ENCODE measurements at places on chromosomes 1 and 21.

- no peak for DNase-seq
Measured at GRCh38 chr1:232574889-232575762, 54.8 kb downstream of the SIPA1L2 start.

DNA sequence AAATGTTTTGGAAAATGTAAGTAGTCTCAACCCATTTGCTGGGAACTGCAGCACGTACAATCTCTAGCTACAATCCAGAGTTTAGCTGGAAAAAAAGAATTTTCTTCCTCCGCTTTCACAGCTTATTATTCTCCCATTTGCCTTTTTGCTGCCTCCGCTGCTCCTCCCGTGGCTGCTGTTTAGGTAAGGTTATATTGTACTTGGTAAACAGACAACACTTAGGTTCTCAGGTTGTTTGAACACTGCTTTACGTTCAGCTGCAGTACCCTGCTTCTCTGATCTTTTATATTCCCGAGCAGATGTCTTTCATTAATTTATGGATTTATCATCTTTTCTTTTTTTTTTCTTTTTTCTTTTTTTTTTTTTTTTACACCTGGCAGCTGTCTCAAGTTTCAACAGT is 14.3 kb downstream of the PROX1 start:
- DNase-seq: no peak

GRCh38 chr1:100364697-100365096 is 12.4 kb downstream of the CDC14A start:
- no peak for DNase-seq

DNA sequence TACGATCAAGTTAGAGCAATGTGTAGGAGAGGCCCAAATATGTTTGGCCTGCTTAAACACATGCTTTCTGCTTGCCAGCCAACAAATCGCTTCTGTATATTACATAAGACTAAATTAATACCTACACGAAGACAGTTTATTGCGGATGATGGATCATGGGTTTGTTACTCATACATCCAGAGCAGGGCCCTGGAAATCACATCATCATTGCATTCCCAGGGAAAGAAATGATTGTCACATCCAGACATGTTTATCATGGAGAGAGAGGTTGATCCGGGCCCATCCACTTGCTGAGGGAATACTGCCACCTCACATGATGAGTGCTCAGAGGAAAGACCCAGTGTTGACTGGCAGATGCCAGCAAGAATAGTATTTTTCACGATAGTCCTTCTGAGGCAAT is 282.6 kb downstream of the NUF2 start:
- no peak for DNase-seq

- no peak for DNase-seq
Measured at GRCh38 chr1:193299038-193299437, 112.6 kb upstream of the B3GALT2 start.

- DNase-seq: no peak
Measured at GRCh38 chr21:42194863-42195262, 24.1 kb upstream of the ABCG1 start.

- DNase-seq: no peak
Measured at GRCh38 chr1:54149734-54150133, 3.1 kb downstream of the CDCP2 start.

DNA sequence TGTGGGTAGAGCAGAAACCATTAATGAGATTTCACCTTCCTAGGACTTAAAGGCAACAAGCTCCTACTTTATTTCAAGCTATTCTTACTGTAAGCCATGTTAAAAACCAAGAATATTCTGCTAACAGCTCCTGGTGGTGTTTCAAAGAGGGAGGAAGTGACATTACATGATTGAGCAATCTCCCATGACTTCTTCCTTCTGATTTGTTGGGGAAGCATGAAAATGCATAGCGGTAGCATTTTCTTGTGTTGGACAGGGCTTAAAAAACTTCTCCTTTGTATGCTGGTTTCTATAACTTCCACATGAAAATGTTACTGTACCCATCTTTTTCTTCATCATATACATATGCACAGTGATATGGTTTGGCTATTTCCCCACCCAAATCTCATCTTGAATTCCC is 297.0 kb upstream of the SNX7 start:
- no peak for DNase-seq

DNA sequence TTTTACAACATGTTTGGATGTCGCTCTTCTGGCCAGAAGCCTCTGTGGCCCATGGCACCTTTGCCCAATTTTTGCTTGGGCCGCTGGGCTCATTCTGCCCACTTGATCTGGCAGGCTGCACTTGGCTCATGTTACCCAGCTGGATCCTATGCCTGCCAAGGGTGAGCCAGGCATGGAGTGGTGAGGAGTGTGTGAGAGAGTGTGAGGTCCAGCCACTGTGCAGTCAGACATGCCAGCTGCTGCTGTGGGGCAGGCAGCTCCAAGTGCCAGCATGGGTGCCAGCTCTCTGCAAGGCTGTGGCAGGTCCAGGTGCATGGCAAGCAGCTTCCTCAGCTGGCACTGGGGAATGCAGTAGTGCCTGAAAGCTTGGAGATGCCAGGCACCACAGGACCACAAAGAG is 71.0 kb downstream of the EBNA1BP2 start:
- DNase-seq: no peak

- DNase-seq: no peak
Measured at GRCh38 chr1:94622757-94623156, 81.2 kb upstream of the F3 start.

- no peak for DNase-seq
Measured at GRCh38 chr21:45091550-45092322, 17.4 kb downstream of the ADARB1 start.

DNA sequence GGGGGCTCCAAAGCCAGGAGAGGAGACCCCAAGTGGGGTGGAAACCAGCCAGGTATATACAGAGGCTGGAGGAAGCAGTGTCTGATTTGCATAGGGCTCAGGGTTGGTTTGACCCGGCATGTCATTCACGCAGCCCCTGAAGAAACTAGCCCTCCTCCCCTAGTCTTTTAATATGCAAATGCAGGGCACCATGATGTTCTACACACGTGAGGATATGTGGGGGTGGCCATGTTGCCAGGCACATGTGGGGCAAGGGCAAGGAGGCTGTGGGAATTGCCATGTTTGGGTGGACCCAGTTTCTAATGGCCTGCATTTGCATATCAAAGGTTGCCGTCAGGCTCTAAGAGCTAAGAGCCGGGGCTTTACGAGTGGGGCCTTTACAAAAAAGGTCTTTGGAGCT is 12.0 kb upstream of the RHOU start:
- no peak for DNase-seq

- DNase-seq: no peak
Measured at GRCh38 chr1:25088180-25088701, 144.1 kb downstream of the SYF2 start.

DNA sequence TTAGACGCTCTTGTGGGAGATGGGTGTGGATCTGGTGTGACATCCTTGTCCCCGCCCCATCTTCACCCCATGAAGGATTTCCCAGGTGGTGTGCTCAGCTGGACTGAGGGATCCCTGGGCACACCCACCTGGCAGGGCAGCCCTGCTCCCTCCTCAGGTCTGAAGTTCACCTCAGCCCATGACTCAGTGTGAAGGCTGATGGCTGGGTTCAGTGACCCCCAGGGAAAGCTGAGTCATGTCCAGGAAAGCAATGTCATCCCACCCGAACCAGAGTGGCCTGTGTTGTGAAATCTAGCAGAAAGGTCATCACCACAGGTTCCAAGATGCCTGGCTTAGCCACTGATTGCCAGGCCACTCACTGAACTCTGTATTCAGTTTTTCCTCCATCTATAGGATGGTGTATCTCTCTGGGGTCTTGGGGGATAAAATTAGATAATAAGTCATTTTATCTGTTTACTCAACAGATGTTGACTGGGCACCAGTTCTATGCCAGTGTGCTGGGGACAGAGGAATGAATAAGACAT is 97.7 kb upstream of the JUN start:
- DNase-seq: peak; percentile 84

- DNase-seq: peak; percentile 66
Measured at GRCh38 chr1:153945131-153945794, 1.3 kb downstream of the DENND4B start.

- DNase-seq: no peak
Measured at GRCh38 chr1:248231117-248231516, at the start of gene OR2M4. TSS of gene OR2M4 (plus strand) at chr1:248231417. CDS start at chr1:248238929, 7,512 bp downstream.

DNA sequence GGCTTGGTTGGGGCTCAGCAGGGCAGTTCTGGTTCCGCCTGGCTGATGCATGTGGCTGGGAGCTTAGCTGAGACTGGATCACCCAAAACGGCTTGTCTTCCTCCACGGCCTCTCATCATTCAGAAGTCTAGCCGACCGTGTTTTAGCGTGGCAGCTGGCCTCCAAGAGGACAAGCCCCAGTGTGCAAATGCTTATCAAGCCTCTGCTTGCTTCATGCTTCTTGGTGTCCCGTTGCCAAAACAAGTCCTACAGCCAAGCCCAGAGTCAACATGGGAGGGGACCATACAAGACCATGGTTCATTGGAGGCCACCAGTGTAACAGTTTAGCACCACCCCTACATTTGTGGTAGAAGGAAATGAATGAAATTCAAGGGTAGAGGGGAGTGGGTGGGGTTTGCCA is 10.5 kb upstream of the KDF1 start:
- DNase-seq: no peak

- DNase-seq: no peak
Measured at GRCh38 chr1:204830747-204831146, 39.9 kb upstream of the NFASC start.

DNA sequence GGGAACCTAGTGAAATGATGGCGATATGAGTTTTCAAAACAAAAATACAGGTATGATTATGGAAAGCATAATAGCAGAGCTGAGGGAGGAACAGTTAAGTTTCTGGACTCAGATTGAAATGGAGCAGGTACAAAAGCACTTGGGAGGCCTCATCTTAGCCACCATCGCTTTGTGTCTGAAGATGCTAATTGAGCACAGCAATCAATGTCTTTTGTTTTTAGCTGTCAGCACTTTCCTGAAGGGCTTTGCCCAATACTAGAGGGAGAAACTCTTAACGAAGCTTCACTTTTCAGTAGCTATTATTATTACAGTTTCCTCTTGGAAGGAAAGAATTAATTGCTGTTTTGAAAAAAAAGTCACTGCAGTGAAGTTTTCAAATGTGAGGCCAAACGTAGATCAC is 348.7 kb downstream of the RWDD3 start:
- DNase-seq: no peak

GRCh38 chr21:21860888-21861287 is 862.7 kb downstream of the NCAM2 start:
- DNase-seq: no peak

GRCh38 chr1:239858057-239858456 is 233.6 kb upstream of the FMN2 start:
- no peak for DNase-seq

DNA sequence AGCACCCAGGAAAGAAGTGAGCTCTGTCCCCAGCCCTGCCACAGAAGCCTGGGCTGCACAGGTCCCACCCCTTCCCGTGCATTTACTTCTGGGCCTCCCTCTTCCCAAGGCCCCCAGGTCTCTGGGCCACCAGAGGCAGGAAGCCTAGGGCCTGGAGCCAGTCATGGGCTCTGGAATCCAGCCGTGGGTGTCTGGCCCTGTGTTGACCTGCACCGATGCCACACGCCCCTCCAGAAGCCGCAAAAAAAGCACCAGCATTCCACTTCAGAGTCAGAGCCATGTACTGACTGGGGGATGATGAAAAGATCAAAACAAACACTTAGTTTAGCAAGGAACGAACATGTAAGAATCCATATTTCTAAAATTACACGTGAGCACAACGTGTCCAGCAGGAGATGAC is 141.7 kb downstream of the NPHP4 start:
- no peak for DNase-seq

DNA sequence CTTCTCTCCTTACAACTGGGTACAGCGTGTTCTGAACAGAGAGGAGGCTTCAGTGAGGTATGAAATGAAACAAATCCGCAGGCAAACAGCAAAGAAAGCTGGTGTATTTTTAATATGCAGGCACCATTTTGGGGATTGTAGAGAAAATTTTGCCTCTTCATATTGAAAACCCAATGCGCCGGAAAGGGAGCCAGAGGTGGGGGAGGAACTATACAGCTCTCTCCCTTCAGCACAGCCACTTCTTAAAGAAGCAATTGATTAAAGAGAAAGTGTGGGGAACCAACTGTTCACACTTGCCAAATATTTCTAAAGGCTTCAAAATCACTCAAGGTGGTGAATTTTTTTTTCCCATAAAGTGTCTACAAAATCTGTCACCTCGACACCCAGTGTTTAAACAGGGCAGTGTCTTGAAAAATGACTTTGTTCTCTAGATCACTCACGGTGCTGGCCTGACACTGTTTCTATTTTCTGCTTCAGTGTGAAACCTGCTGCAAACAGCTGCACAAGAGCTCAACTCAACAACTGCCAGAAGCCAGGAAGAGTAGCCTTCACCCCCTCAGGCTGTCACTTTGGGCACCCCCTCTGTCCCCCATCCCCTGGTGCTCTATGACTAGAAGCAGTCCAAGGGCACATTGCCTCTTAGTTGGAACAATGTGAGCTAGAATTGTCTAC is 123.8 kb upstream of the CTTNBP2NL start:
- DNase-seq: no peak

- no peak for DNase-seq
Measured at GRCh38 chr1:230629511-230629910, 12.8 kb upstream of the COG2 start.

- peak; percentile 11 for DNase-seq
Measured at GRCh38 chr1:202710070-202711045, at the start of gene SYT2. TSS of gene SYT2 (minus strand) at chr1:202710454. CDS start at chr1:202605772, 104,682 bp downstream.

- DNase-seq: peak; percentile 76
Measured at GRCh38 chr1:54275349-54275748, 75.4 kb downstream of the MRPL37 start.

GRCh38 chr1:159922511-159923202 is 2.6 kb downstream of the TAGLN2 start:
- DNase-seq: peak; percentile 35

DNA sequence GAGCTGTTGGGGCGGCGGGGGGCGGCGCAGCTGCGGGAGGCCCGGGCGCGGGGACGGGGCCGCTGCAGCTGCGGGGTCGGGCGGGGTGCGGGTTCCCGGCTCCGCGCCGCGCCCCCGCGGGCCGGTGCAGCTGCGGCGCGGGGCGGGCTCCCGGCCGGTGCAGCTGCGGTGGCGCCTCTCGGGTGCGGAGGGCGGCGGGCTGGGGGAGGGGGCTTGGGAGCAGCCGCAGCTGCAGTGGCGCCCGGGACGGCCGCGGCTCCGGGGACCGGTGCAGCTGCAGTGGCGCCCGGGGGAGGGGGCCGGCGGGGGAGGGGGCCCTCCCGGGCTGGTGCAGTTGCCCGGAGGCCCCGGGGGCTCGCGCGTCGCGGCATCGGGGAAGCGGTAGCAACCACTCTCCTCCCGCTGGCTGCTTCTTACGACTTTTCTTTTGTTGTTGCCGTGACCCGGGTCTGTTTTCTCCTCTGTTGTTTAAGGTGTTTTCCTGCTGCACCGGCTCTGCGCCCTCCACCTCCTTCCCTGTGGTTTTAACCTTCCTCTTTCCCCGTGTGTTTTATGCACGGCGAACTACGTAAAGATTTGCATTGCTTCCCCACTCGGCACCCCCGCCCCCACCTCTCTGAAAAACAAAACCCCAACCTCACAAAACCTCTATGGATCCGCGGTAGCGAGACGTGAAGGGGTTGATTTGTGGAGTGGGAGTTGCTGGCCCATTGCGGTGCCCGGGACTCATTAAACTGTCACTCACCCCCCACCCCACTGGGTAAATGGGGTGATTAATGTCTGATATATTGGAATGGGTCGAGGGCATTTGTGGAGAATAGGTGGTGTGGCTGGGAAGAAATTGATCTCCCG is 1.7 kb upstream of the ZBTB18 start:
- peak; percentile 36 for DNase-seq

- no peak for DNase-seq
Measured at GRCh38 chr1:100581096-100581705, 43.3 kb downstream of the GPR88 start.

GRCh38 chr21:36697851-36698384 is 997 bp upstream of the SIM2 start:
- DNase-seq: no peak
